ENCODE measurements at places on chromosomes 13 and 19.

- no peak for DNase-seq
Observed at GRCh38 chr13:110006304-110006703, 219.9 kb upstream of the IRS2 start.

DNA sequence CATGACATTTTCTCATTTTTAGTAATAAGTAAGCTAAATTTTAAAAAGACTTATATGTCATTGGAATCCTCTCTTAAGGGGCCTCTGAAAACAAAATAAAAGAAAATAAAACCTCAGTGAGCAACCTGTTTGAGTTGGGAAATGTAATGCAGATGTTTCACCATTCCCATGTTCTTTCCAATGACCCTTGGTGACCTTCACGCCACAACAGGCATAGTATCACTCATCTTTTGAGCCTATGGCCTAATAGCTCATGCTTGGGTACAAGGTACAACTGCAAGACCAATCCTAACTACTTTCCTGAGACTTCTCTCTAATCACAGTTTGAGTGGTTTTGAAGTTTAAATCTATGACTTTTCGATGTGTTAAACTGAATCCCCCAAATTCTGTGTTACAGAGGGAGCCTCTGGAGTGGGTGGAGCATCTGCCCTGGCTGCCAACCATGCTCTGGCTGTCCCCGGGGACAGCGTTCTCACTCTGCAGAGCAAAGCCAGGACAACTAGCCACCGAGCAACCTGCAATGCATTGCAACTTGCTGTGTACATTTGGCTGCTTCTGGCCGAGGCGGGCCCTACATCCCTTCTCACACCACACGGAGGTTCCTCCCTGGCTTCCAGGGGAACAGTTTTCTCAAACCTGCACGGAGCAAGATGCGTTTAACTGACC, 307.9 kb upstream of the MAB21L1 start:
- no peak for DNase-seq

DNA sequence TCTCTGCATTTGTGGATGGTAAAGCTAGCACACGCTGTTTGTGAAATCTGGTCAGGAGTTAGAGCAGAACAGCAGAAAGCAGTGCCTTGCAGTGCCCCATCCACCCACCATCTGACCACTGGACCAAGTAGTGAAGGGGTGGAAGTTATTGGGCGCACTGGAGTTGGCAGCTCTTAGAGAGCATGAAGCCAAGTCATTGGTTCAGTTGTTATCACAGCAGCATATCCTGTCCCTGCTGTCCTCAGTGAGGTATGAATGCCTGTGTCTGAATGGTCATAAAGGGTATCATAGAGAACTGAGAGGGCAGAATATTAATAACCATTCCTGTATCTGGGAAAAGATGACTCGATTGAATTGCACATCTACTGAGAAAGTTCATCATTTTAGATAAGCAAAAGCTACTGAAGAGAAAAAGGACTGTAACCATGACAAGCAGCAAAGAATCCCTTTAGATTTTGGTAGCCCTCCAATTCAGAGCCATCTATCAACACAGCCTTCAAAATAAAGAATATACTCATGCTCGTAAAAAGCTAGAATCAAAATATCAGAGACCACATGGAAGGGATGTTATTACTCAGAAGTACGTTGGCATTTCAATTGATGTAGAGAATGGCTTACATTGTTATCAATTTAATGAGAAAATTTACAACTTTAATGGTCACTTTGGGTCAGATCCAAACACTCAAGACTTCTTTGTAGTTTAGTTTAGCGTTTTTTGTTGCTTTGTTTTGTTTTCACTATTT, 919.0 kb downstream of the EFNB2 start:
- no peak for DNase-seq

DNA sequence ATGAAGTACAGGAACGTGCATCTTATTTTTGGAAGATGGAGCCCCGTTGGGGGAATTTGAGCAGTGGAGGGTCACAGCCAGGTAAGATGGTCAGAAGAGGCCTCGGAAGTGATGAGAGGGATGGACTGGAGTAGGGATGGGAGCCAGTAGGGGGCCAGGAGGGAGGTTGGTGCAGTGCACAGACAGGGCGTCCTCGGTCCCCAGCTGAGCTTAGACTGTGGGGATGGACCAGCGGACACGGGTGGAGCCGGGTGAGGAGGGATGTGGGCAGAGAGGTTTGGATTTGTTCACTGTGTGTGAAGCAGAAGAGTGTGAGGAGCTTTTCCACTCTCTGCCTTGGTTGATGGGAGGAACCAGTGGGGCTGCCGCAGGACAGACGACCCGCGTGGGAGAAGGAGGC, 10.6 kb downstream of the RPS9 start:
- DNase-seq: no peak

DNA sequence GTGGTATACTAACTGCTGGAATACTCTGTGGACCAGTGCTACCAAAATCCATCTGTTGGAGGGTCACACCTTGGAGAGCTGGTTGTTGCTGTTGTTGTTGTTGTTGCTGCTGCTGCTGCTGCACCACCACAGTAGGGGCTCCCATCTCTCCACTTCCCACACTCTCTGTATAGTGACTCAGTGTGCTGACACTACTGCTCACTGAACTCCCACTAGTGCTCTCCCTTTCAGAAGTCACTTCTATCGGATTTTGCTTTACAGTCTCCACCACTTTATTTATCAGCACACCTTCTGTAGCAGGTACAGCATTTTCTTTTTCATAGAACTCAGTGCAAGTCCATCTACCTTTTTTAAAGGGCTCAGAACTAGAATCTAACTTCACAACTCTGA, 1.7 kb downstream of the TSC22D1 start:
- no peak for DNase-seq

GRCh38 chr13:77833331-77833863, 85.2 kb downstream of the EDNRB start:
- DNase-seq: no peak

DNA sequence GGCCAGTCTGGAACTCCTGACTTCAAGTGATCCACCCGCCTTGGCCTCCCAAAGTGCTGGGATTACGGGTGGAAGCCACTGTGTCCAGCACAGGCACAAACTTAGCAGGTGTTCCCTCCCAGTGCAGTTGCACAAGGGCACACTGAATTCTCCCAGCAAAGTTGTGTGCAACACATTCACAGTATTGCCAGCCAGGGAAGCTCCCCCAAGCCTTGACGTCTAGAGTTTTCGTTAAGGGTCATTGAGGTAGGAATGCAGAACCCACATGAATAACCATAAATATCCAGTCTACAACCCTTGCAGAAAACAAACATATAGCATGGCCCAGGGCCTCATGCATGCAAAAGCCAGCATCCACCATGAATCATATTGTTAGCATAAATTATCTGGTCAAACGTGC, 3.3 kb upstream of the AURKC start:
- DNase-seq: no peak

GRCh38 chr13:97329331-97329730, 104.6 kb upstream of the RAP2A start:
- DNase-seq: no peak

DNA sequence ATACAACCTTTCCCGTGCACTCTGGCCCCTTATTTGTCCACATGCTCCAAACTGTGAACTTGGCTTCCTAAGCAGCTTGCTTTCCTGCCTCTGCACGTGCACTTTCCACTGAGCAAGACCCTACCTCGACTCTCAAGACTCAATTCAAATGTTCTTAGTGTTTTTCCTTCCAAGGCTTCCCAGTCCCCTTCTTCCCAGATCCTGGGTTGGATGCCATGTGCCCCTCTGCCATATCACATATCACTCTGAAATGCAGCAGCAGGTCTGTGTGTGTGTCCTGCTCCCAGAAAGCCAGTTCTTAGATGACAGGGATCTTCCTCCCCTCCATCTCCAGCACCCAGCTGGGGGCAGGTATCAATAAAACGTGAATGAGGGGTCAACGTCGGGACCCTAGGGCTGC, 3.0 kb downstream of the ZNF557 start:
- no peak for DNase-seq

DNA sequence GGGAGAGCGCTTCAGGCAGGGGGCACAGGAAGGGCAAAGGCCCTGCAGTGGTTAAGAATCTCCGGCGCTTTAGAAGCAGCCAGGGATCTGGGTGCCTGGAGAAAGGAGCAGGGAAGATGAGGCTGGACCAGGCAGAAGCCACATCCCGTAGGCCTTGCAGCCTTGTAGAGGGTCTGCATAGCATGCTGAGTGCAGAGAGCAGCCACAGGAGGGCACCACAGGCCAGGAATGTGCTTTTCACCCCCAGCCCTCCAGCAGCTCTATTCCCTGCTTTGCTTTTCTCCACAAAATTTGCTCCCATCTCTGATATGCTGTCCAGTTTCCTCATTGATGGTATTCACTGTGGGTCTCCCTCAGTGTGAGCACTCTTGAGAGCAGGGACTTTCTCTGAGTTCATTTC, 5.7 kb downstream of the WDR62 start:
- DNase-seq: peak; percentile 5

- no peak for DNase-seq
Observed at GRCh38 chr13:71712988-71713653, 153.9 kb downstream of the DACH1 start.

DNA sequence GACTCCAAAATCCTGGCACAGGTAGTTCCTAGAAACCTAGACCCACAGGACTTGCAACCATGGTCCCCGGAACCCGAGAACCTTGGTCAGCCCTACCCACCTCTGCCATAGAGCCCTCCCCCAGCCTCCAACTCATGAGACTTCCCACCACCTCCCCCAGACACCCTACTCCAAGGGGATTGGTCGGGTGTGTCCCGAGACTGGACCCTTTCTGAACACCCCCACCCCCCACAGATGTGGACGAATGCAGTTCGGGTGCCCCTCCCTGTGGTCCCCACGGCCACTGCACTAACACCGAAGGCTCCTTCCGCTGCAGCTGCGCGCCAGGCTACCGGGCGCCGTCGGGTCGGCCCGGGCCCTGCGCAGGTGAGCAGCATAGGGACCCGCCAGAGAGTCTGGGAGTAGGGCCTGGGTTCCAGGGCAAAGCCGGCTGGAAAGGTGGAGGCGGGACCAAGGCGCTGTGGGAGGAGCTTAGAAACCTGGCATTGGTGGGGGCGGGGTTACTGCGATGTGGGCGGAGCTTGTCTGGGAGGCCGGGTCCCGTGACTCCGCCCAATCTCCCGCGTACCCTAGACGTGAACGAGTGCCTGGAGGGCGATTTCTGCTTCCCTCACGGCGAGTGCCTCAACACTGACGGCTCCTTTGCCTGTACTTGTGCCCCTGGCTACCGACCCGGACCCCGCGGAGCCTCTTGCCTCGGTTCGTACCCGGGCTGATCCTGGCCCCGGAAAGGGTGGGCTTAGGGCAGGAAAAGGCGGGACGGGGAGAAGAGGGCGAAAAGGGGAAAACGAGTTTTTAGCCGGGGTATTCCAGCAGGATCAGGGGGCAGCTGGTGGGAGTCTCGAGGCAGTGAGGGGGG, 11.9 kb downstream of the LTBP4 start:
- peak; percentile 71 for DNase-seq

DNA sequence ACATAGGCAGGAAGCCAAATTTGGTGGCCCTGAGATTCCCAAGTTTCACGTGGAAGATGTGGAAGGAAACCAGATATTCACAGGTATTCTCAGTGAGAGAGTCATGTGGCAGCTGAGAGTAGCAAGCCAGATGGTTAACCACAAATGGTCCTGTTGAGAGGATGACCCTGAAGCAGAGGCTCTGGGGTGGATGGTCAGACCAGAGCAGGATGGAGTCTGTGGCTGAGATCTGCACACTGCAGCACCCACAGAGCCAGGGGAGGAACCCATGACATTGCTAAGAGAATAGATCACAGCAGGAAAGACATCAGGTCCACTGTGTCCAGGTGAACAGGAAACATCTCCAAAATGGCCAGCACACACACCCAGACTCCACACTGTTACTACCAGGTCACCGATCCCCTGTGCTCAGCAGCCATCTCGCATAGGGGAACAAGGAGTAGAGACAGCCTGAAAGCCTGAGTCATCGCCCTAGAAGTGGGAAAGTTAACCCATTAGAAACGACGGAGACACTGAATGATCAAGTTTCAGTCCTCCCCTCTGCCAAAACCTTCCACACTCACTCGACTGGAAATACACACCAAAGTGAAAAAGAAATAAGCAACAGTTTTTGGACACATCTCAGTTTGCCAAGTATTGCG, 160.0 kb downstream of the RBM26 start:
- DNase-seq: no peak

DNA sequence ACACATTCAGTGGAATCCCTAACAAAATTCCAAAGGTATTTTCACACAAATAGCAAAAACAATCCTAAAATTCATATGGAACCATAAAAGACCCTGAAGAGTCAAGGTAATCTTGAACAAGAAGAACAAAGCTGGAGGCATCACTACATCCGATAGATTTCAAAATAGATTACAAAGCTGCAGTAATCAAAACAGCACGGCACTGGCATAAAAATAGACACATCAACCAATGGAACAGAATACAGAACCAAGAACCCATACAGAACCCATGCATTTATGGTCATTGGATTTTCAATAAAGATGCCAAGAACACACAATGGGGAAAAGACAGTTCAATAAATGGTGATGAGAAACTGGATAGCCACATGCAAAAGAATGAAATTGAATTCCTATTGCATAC, 32.5 kb downstream of the ZNF566 start:
- DNase-seq: no peak

DNA sequence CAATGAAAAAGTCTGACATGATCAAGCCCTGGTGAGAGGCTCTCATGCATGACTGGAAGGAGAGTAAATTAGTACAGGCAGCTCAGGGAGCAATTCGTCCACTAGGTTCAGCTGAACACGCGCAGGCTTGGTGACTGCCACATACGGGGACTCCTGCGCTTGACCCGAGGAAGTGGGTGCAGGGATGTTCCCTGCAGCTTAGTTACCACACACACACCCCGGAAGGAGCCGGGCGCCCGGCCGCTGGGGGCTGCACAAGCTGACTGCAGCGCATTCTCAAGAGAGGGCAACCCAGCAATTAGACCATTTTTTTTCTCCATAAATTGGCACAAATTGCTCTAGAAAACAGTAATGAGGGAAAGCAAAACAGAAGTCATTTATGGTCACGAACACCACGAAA, 23.0 kb upstream of the MIER2 start:
- DNase-seq: no peak

- DNase-seq: no peak
Observed at GRCh38 chr13:44758630-44759383, 182.7 kb upstream of the TSC22D1 start.

DNA sequence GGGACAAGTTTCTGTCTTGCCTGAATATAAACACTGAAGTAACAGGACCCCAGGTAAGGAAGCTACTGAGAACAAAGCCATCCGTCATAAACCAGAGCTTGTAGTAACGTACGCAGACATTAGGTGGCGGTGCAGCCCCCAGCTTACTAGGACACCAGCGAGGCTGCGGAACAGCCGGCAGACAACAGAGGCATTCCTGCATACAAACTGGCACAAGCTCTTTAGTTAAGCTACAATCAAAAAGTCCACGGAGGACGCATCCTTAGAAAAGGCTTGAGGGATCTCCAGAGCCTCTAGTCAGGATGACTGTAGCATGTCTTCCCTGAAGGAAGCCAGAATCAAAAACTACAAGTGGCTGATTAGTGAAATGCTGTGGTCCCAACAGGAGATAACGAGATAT, 26.2 kb downstream of the ZNF160 start:
- DNase-seq: peak; percentile 4

DNA sequence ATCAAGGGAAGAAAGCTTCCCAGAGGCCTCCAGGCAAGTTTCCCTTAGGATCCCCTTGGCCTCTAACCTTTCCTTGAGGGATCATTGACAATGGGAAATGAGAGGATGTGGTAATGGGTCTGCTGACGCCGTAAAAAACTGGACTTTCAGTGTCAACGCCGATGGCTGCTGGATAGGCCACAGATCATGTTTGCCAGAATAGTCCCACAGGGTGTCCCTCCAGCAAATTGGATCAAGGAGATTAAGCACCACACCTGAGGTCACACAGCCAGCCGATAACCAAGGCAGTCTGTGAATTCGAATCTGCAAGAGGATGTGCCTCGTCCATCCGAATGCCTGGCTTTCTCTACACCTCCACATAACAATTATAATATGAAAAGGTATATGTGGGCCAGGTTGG, 17.6 kb downstream of the BCAT2 start:
- DNase-seq: no peak
